ENCODE measurements at places on chromosomes 6 and 20. TPM values are rescaled to one million over a fixed set of nuclear protein-coding genes. Genes with fewer than 3 reads are reported as not detected.

DNA sequence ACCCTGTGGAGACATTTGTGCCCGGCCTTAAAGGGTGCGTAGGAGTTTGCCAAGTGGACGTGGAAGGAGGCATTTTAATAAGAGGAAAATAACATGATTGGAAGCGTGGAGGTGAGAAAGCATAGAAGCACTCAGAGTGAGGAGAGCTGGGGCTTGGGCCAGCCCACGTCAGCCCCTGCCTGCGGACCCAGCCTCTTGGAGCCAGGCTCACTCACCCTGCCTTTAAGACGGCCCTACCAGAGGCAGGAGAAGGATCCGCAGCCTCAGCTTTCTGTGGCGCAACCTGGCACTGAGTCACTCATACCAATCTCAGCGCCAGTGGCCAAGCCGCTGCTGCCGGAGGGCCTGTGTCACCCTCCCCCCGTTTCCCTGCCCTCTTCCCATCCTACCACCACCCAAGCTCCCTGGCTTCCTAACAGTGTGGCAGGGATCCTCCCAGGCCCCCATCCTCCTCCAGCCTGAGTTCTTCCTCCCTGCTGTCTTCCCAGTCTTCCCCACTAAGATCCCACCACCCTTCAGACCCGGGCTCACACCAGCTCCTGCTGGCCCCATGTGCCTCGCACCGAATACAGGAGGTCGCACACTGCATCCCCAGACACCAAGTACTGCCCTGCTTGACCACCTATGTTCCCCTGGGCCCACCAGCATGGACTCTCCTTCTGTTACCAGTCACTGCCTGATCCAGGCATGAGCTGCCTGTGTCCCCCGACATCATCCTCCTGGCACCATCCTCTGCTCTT lies 285.2 kb downstream of the UST start:
- no peak for DNase-seq

GRCh38 chr6:23325065-23325464 lies 755.7 kb downstream of the HDGFL1 start:
- peak; percentile 68 for DNase-seq

DNA sequence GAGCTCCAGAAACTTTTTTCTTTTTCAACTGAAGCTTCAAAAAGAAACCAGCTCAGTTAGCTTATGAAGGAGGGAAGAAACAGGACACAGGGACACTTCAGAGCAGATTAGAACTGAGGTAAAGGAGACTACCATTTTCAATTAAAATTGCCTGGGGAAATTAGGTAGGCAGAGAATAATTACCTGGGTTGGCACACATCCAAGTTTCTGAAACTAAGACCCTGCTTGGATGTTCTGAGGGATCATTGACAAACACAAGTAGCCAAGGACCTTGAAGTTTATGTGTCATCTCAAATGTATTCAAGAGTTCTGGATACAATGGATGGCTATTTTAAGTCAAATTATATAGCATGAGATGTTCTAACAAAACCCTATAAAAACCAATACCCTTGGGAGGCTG lies 137.6 kb downstream of the PLCB4 start:
- DNase-seq, result no peak

GRCh38 chr6:121917834-121918559 lies 481.5 kb upstream of the HSF2 start:
- DNase-seq, result no peak

GRCh38 chr6:16503970-16504415 lies 257.3 kb downstream of the ATXN1 start:
- DNase-seq, result peak; percentile 86

- DNase-seq, result no peak
Measured at GRCh38 chr6:15656145-15656544, 6.7 kb downstream of the DTNBP1 start.

- no peak for DNase-seq
Measured at GRCh38 chr6:5098501-5099270, 13.5 kb downstream of the PPP1R3G start.

- DNase-seq, result peak; percentile 94
Measured at GRCh38 chr6:50369996-50370395, 320.3 kb upstream of the DEFB112 start.

GRCh38 chr6:209432-210103 lies 82.7 kb upstream of the DUSP22 start:
- DNase-seq, result no peak

- DNase-seq, result no peak
Measured at GRCh38 chr6:117446861-117447260, 21.1 kb upstream of the ROS1 start.

GRCh38 chr6:157478926-157479325 lies 97.9 kb downstream of the ZDHHC14 start:
- no peak for DNase-seq

GRCh38 chr20:367486-367887 lies 13.1 kb upstream of the TRIB3 start:
- DNase-seq, result no peak

GRCh38 chr6:142474531-142475289 lies 172.9 kb downstream of the ADGRG6 start:
- DNase-seq, result peak; percentile 72

GRCh38 chr20:53299831-53300230 lies 293.8 kb downstream of the ZNF217 start:
- no peak for DNase-seq

- DNase-seq, result no peak
Measured at GRCh38 chr20:50215101-50215690, 24.6 kb downstream of the CEBPB start.

DNA sequence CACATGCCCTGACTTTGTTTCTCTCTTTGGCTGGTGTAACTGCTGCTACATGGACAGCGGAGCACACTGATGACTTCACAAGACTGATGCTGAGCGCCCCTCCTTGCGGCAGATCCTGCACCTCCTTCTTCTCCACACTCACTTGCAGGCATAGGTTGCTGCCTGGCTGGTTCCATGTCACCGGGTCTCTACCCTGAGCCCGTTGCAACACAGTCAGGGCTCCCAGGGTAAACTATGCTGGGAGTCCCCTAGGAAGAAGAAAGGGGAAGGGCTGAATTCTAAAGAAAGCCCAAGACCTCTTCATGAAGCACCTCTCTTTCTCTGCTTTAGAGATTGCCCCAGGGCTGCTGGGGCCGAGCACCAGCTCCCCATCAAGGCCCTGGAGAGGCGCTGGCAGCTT lies 83.3 kb upstream of the DUSP22 start:
- DNase-seq, result no peak

DNA sequence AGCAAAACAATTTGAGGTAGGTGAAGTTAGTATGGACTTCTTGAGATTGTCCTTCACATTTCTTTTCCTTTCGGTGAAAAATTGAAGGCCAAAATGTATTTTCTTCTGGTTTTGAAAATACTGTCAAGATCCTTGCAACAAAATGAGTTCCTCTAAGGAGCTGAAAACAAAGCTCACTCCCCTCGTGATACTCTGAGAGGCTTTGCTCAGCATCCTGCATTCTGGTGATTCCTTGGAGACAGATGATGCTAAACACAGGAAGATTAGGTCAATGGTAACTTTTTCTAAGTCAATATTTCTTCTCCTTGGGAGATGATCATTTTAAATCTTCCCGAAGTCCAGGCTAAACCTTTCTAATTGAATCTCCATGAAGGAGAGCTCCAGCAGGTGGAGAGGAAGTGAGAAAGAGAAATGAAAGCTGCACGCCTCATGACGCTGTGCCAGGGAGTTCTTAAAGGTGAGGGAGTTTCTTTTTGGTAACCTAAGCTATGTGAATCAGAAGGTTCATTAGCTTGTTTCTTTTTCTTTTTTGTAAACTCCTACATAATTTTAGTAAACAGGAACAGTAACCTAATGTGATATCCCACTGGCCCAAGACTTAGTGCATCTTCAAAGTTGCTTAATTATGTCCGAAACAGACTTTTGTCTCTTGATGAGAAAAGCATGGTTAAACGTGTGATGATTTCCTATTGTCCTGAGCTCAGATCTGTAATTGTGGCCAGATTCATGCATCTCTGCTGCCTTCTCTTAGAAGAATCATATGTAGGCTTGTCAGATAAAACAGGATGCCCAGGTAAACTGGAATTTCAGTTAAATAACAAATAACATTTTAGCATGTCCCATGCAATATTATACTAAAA lies 15.0 kb downstream of the ESR1 start:
- DNase-seq, result no peak

- no peak for DNase-seq
Measured at GRCh38 chr6:14520029-14520428, 402.5 kb downstream of the CD83 start.

DNA sequence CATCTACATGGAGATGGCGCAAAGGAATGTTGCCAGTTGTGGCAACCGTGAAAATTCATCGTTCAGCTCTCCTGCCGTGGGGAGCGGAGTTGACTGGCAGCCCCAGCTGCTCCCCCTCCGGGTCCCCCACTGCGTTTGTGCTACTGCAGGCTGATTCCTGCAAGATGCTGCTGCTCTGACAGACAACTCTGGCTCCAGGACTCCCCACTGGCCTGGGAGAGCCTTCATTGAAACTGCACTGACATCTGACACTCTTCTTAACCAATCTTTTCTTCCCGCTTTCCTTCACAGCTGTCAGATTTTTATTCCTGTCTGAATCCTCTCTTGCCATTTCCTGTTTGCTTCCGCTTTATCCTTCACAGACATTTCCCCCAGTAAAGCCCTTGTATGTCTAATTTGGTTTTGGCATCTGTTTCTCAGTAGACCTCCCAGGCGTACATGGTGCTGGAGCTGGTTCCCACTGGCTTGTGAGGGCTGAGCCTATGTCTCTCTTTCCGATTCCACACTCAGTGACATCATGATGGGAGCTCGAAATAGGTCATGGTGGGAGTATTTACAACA lies 9.5 kb upstream of the ATRN start:
- peak; percentile 86 for DNase-seq

GRCh38 chr6:8166156-8166555 lies 63.8 kb upstream of the EEF1E1 start:
- DNase-seq, result no peak

DNA sequence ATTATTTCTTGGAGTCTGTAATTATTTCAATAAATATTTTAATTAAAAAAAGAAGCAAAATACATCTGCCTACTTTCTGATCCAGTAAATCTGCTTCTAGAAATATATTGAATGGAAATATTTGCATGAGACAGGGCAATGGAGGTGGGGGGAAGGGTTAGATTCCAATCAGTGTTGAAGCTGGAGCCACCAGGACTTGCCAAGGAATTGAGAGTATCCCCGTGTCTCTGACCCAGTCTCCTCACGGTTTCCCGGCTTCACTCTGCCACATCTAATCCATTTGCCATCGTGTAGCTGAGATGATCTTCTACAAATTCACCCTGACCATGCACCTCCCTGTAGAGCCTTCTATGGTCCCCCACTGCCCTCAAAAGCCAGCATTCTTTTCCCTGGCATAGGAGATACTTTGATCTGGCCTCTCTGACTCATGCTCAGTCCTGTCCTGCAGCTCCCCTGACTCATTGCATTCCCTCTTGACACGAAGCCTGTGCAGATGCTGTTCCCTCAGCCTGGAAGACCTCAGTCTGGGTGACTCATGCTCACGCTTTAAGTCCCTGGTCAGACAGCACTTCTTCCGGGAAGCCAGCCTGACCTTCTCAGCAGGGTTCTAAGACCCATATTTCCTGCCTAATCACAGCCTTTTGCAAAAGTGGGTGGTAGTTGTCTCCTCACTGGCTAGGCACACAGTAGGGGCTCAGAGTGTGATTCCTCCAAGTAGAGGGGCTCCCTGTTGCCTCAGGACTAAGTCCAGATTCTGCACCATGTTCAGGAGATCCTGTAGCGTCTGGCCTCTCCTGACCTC lies 23.0 kb upstream of the FKBP1A start:
- no peak for DNase-seq

DNA sequence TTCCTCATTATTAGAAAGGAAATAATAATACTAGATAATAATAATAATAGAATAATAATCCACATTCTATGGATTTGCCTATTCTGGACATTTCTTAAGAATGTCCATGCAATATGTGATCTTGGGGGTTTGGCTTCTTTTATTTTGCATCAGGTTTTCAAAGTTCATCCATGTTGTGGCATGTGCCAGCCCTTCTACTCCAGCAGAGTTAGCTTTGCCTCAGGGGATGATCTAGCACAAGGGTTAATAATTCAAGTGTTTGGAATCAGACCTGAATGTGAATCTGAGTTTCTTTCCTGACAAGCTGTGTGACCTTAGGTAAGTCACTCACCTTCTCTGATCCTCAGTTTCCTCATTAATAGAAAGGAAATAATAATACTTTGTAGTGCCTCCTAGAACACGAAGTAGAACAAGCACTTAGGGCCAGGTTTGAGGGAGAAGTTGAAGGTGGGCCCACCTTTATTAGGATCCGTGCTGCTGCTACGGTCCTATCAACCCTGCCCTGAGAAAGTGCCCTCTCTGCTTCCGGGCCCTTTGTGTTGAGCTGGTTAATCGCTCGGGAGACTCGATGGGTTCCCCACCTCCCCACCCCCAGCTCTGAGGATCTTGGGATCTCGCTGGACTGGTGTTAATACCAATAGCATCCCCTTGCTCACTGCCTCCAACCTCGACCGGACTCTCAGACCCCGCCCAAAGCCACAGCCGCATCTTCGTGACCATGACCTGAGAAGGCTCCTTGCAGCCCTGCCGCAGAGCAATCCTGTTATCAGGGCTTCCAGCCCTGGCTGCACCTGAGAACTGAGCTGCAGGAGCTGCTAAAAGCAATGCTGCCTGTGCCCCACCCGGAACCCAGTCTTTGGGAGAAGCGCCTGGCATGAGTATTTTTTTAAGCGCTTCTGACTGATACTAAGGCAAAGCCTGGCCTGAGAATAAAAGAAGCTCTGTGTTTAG lies 26.9 kb downstream of the RBM38 start:
- DNase-seq, result no peak

DNA sequence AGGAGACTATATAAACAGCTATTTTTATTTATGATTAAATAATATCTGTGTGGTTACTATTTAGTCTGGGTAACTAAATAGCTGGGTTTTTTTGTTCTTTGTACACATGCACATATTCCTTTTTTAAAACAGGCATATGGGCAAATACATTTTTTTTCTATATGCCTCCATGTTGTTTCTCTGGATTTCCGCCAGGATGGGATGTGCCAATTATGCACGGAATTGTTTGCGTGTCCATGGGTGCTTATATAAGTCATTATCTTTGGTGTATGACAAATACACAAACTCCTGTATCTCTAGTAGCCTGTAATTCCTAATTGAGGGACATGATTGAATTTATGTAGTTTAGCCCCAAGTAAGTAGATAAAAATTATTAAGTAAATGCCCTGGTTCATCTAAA lies 226.9 kb downstream of the BCKDHB start:
- no peak for DNase-seq

- DNase-seq, result peak; percentile 92
Measured at GRCh38 chr6:16183187-16183664, 54.3 kb downstream of the MYLIP start.

- no peak for DNase-seq
Measured at GRCh38 chr6:41673704-41674000, 35.4 kb downstream of the MDFI start.

The MYL9 gene
- polyA plus RNA-seq, result 321 TPM

The DNMT3B gene
- 5.1 TPM for polyA plus RNA-seq

The KCNG1 gene
- 0.54 TPM for polyA plus RNA-seq

The BEND6 gene
- 0.35 TPM for polyA plus RNA-seq

The RSPO4 gene
- polyA plus RNA-seq, result 0.23 TPM

The PI16 gene
- 27.5 TPM for polyA plus RNA-seq

The NSFL1C gene
- 82.2 TPM for polyA plus RNA-seq

The LGSN gene
- polyA plus RNA-seq, result not detected

The MAP3K4 gene
- polyA plus RNA-seq, result 20.4 TPM

The TCF21 gene
- not detected for polyA plus RNA-seq

The RRAGD gene
- 90.0 TPM for polyA plus RNA-seq

The ACTR5 gene
- polyA plus RNA-seq, result 6.7 TPM

The ZSCAN9 gene
- 22.4 TPM for polyA plus RNA-seq

The NNAT gene
- 325 TPM for polyA plus RNA-seq

The HTR1B gene
- polyA plus RNA-seq, result not detected

The EYS gene
- 0.66 TPM for polyA plus RNA-seq

Measured in muscle of leg (tissue), 16 donors.